ENCODE measurements at places on chromosomes 13 and 19.

- peak; percentile 57 for DNase-seq
Measured at GRCh38 chr13:98466634-98467236, 110.2 kb downstream of the STK24 start.

DNA sequence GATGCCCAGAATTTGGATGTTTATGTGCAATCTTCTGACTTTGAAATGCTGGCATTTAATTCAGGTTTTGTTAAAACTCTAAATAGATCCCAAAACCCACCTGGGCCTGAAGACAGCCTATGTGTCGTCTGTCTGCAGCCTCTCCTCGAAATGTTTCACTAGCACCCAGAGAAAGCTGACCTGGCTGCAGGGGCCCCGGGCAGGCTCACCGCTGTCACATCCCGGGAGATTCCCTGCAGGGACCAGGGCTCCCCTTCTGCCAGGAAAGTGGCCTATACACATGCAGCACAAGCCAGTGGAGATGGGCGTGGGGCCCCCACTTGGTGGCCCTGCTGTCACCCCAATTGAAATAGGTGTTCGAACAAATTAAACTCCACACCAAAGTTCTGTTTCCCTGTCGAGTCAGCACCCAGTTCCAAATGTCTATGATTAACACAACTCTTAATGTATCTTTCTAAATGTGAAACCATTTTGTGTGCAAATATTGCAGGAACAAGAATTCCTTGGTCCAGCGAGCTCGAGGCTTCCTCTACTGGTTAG lies 145.8 kb upstream of the ZNF507 start:
- no peak for DNase-seq

- no peak for DNase-seq
Measured at GRCh38 chr19:5130371-5131030, 161.6 kb downstream of the KDM4B start.

GRCh38 chr13:42623916-42624315 lies 50.0 kb downstream of the TNFSF11 start:
- DNase-seq: no peak

DNA sequence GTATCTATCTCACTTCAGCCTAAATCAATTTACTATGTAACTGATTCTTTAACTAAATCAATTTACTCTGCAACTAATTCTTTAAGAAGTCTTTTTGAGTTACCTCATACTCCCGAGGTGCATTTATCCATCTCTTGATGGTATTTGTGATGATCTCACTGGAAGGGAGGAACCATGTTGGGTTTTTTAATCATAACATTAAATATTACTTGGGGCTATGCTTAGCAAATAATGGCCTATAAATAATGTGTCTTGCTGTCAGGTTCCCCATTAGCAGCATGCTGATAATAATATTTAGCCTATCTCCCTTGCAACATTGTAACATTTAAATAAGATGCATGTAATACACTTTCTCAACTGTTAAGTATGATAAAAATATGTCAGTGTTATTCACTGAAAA lies 411.3 kb downstream of the SLITRK1 start:
- DNase-seq: no peak

DNA sequence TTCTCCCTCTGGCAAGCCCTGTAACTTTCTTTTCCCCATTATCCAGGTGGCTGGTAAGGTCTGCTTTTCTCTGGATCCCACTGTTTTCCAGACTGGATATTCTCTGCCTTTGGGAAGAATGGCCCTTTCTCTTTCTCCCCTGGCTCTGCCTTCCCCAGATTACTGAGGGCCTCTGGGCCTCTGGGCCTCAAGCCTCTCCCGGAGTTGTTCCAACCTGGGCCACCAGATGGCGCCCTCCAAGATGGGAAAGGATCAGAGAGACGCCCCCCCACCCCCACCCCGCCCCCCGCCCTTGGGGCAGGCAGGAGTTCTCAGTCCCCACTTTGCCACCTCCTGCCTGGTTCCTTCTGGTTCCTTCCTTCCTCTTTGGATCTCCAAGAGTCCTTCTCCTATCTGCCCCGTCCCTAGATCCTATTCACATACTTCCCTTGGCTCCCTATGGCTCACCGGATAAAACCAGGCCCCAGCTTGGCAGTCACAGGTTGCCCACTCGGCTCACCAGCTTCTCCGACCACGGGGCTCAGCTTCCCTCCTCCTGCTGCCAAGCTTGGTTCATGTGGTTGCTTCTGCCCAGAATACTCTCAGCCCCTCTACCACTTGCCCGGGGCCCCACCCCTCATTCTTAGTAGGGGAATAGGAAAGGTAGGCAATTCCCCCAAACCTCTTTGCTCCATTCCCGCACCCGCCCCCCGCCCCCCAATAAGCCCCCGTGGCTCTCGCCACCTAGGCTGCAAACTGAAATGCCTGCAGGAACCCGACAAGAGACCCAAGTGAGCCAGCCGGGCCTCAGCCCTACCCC lies 13.1 kb downstream of the EPS8L1 start:
- peak; percentile 25 for DNase-seq

DNA sequence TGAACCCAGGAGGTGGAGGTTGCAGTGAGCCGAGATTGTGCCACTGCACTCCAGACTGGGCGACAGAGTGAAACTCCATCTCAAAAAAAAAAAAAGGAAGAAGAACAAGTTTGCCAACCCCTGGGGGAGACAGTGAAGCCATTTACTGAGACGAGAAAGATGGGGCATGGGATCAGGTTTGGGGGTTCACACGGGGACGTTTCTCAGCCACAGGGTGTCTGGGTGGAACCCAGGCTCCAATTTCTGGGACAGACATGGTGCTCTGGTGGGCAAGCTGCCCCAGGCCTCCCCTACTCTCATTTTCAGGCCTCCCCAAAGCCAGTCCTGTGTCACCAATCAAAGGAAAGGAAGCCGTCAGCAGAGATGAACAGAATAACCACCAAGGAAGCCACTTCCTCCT lies 13.4 kb downstream of the HSH2D start:
- no peak for DNase-seq

DNA sequence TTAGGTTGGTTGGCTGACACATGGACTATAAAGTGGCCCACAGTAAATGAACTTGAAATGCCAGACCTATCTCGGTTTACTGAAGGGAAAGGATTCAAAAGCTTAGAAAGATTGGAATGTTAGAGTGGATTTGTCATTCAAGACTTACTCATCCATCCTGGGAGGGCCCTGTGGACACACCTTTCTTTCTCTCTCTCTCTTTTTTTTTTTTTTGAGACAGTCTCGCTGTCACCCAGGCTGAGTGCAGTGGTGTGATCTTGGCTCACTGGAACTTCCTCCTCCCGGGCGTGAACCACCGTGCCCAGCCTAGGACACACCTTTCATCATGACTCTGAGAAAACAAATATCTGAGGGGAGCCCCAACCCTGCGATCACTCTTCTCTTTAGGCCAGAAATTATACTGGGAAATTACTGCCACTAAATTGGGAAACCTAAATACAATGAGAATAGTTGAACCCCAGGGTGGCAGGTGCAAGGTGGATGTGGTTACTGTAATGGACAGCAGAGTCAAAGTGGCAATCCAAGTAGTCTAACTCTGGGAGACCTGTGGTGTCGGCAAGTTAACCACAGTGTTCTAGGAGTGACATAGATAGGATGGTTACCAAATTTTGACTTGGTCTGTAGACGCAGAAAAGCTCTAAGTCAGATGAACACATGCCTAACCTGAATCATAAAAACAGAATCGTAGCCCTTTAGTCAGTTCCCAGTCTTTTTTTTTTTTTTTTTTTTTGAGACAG lies 47.1 kb upstream of the ZMYM5 start:
- no peak for DNase-seq

- no peak for DNase-seq
Measured at GRCh38 chr13:71577127-71577526, 289.9 kb downstream of the DACH1 start.

- no peak for DNase-seq
Measured at GRCh38 chr13:59946944-59947343, 216.8 kb downstream of the DIAPH3 start.
